ENCODE measurements at places on chromosomes 1 and 21.

DNA sequence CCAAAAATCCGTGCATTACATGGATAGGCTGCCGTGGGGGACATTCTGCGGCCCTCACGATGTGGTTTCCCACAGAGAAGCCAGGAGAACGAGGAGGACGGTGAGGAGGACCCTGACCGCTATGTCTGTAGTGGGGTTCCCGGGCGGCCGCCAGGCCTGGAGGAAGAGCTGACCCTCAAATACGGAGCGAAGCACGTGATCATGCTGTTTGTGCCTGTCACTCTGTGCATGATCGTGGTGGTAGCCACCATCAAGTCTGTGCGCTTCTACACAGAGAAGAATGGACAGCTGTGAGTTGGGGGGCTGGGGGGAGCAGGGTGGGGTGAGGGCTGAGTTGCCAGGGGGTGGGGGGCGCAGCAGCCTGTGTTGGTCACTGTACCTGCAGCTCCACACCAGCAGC lies 13.2 kb downstream of the PSEN2 start:
- peak; percentile 74 for DNase-seq

- DNase-seq: no peak
These were observed 548 bp upstream of the MFSD2A start for GRCh38 chr1:39954324-39954869.

DNA sequence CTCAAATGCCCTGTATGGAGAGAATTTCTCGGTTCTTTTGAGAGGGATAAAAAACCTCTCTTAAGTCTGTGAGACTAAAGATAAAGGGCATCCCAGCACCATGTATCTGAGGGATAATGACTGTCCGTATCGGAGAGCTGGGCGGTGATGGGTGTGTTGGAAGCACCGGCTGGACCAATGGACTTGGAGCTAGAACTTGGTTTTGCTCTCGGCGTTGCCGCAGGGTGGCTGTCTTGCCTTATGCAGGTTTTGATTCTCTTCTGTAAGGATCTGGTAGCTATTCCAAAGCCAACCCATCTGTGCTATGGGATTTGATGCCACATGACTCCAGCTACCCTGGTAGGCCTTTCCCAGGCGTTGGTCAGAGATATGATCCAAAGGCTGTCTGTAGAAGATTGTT lies 348.8 kb downstream of the KIF26B start:
- no peak for DNase-seq

DNA sequence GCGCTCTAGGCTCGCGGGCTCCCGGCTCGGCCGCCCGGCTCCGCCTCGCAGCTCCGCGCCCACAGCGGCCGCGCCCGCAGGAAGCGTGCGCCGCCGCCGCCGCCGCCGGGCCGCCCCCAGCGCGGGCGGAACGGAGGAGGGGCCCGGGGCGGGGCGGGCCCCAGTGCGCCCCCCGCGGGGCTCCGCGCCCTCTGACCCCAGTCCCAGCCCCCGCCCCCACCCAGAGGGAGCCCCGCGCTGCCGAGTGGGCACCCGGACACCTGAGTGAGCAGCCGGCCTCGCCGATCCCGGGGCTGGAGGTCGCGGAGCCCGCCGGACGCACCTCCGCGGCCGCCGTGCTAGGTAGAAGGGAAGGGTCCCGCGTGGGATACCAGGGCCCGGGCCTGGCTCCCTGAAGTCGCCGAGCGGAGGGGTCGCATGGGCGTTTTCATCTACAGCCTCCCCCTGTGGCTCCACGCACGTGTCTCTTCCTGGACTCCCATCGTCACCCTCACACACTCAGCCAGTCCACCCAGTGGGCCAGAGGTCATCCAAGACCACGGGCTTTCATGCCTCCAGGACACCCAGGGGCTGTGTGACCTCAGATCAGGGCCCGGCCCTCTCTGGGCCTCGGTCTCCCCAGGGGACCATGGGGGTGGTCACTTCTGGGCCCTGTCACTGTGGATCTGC lies at the start of gene SDC3:
Gene SDC3, minus strand, starts transcription at position 63 of the 669 bp plus-strand sequence. CDS start 172 bp downstream, outside the sequence.
- no peak for DNase-seq

GRCh38 chr1:30984165-30984889 lies 75.8 kb upstream of the SDC3 start:
- no peak for DNase-seq

DNA sequence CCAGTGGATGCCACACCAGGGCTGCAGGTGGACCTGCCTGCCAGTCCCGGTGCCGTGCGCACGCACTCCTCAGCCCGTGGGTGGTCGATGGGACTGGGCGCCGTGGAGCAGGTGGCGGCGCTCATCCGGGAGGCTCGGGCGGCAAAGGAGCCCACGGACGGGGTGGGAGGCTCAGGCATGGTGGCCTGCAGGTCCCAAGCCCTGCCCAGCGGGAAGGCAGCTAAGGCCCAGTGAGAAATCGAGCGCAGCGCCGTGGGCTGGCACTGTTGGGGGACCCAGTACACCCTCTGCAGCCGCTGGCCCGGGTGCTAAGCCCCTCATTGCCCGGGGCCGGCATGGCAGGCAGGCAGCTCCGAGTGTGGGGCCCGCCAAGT lies 1171.8 kb upstream of the B3GALT2 start:
- no peak for DNase-seq

DNA sequence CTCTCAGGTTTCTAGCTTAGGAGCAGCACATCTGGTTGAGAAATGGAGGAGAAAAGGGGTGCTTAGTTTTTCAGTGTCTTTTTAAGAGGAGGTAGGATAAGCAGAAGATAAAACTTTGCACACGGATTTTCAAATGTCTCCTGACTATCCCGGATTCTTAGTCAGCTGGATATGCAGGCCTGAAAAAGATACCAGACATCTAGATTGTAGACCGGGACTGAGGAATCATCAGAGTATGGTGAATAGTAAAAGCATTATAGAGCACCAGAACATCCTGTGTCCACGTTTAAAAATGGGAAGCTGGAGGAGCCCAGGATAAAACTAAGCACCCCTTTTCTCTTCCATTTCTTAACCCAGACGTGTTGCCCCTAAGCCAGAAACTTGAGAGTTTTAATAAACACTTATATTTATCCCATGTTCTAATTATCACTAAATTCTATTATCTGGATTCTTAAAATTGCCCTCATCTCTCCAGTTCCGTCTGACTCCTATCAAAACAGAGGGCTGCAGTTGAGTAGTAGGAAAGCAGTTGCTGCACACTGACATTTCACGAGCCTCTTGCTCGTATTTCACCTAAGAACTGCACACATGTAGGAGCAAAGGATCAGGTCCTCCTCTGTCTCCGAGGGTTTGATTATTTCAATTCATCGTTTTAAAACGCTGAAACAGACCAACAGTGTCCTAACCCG lies 609 bp downstream of the PIGK start:
- no peak for DNase-seq
